ENCODE measurements at places on chromosomes 1 and 21. TPM values are rescaled to one million over a fixed set of nuclear protein-coding genes. Genes with fewer than 3 reads are reported as not detected.

CDK11A gene
- total RNA-seq: 17.7 TPM

CNR2 gene
- not detected for total RNA-seq

RIMS3 gene
- total RNA-seq: 0.13 TPM

FCMR gene
- not detected for total RNA-seq

FAM163A gene
- total RNA-seq: not detected

SLC6A17 gene
- total RNA-seq: 0.13 TPM

SPRR5 gene
- not detected for total RNA-seq

KAZN gene
- total RNA-seq: 1.5 TPM

CFHR3 gene
- total RNA-seq: not detected

ELF3 gene
- total RNA-seq: 0.13 TPM

SLC45A1 gene
- 0.57 TPM for total RNA-seq

KANK4 gene
- total RNA-seq: not detected

SPATA17 gene
- total RNA-seq: not detected

DNALI1 gene
- 2.9 TPM for total RNA-seq

SPTA1 gene
- total RNA-seq: 0.27 TPM

FAM167B gene
- total RNA-seq: 0.93 TPM

APCS gene
- not detected for total RNA-seq

MTARC1 gene
- total RNA-seq: 3.4 TPM

FLG2 gene
- not detected for total RNA-seq

LEFTY1 gene
- not detected for total RNA-seq

SLC35E2B gene
- 37.2 TPM for total RNA-seq

OR2G6 gene
- total RNA-seq: not detected

NR1I3 gene
- not detected for total RNA-seq

HSD3B2 gene
- not detected for total RNA-seq

CHI3L1 gene
- 2.9 TPM for total RNA-seq

SLC22A15 gene
- total RNA-seq: 0.27 TPM

CR2 gene
- not detected for total RNA-seq

TAS1R1 gene
- not detected for total RNA-seq

PLA2G2D gene
- not detected for total RNA-seq

SLC2A5 gene
- total RNA-seq: not detected

TRIM62 gene
- 2.7 TPM for total RNA-seq

VSIG8 gene
- not detected for total RNA-seq

KRTAP22-2 gene
- total RNA-seq: not detected

PHLDA3 gene
- total RNA-seq: 26.6 TPM

COA7 gene
- 22.8 TPM for total RNA-seq

USF1 gene
- 53.0 TPM for total RNA-seq

PRAMEF6 gene
- not detected for total RNA-seq

OR2T33 gene
- total RNA-seq: not detected

PTPRU gene
- total RNA-seq: 5.0 TPM

PDZK1IP1 gene
- total RNA-seq: not detected

IGSF3 gene
- total RNA-seq: 0.27 TPM

B3GALT2 gene
- total RNA-seq: not detected

COL6A2 gene
- total RNA-seq: 0.80 TPM

ALDH9A1 gene
- 61.8 TPM for total RNA-seq

RNU1-1 gene
- total RNA-seq: under 0.01 TPM

MTR gene
- 55.6 TPM for total RNA-seq

LCE7A gene
- total RNA-seq: not detected
